ENCODE measurements at places on chromosomes 5 and 9.

GRCh38 chr9:91625331-91625730 lies 201.7 kb upstream of the NFIL3 start:
- no peak for DNase-seq

- no peak for DNase-seq
These were observed 59.1 kb downstream of the GTF3C4 start for GRCh38 chr9:132729235-132729890.

DNA sequence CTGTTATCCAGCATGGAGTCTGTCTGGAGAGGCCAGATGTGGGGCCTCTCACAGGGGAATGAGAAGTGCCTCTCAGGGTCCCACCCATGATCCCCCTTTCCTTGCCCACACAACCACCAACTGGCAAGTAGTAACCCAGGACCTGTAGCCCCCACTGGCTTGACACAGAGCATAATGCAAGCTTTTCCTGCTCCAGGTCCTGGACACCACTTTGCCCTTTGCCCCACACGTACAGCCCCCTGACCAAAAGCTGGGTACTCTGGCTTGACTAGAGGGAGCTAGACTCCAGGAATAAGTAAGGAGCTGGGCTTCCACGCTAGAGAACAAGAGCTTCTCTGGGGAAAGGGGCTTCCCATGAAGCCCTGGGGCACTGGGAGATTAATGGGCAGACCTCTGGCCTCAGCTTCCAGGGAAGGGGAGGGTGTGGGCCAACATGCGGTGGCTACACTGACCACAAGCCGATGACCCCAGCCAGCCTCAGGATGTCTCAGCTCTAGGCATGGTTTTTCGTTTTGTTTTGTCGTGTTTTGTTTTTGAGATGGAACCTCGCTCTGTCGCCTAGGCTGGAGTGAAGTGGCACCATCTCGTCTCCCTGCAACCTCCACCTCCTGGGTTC lies 109.5 kb downstream of the C9orf50 start:
- DNase-seq: no peak

- DNase-seq: peak; percentile 25
These were observed 708 bp upstream of the CSNK1G3 start for GRCh38 chr5:123511290-123511647.

DNA sequence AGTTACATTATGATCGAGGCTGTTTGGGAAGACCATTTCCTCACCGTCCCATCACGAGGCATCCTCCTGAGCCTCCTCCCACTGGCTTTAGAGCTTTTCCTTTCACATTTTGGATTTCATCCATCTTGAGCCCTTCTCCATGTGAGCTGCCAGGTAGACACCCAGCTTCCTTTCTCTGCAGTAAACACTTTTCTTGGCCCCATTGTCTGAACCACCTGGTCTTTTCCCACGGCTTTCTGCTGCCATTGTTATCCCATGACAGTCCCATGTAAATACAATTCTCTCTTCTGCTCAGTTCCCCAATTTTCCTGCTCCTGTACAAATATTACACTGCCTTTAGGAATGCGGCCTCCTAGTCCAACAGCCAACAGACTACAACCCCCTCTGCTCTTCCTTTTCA lies 24.1 kb downstream of the UBE2QL1 start:
- DNase-seq: no peak

- no peak for DNase-seq
These were observed 18.9 kb downstream of the CSF1R start for GRCh38 chr5:150067405-150067960.

GRCh38 chr5:43514471-43514815 lies 505 bp downstream of the C5orf34 start:
- peak; percentile 18 for DNase-seq

DNA sequence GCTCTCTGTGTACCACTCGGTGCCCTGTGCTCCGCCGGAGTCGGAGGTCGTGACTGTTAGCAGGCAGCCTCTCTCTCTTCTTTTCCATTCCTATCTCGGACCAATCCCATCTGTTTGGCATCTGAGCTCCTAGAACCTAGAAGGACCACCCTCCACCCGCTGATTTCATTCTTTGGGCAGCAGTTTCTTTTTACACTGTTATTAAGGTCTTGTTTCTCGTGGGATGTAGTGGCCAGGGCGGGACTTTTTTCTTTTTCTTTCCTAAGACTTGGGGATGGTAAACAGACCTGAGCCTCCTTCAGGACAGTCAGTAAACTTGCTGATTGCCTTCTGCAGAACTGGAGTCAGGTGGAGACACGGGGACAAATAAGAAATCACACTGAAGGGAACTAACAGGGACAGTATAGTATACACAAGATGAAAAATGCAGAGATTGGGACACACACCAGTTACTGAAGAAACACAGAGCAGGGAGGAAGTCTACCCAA lies 500 bp downstream of the URM1 start:
- DNase-seq: no peak

DNA sequence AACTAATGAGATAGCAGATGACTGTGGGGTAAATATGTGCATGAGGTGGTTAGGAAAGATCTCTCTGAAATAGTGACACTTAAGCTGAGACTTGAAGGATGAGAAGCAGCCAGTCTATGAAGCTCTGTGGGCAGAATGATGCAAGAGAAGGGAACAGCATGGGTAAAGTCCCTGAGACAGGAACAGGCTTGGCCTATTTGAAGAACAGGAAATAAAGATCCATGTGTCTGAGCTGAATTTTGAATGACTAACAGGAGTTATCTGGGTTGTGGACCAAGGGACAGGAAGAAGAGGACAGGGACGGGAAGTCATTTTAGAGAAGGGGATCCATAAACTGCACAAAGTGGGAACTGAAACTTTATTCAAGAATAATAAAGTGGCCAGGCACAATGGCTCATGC lies 25.6 kb upstream of the HMGCS1 start:
- DNase-seq: no peak

DNA sequence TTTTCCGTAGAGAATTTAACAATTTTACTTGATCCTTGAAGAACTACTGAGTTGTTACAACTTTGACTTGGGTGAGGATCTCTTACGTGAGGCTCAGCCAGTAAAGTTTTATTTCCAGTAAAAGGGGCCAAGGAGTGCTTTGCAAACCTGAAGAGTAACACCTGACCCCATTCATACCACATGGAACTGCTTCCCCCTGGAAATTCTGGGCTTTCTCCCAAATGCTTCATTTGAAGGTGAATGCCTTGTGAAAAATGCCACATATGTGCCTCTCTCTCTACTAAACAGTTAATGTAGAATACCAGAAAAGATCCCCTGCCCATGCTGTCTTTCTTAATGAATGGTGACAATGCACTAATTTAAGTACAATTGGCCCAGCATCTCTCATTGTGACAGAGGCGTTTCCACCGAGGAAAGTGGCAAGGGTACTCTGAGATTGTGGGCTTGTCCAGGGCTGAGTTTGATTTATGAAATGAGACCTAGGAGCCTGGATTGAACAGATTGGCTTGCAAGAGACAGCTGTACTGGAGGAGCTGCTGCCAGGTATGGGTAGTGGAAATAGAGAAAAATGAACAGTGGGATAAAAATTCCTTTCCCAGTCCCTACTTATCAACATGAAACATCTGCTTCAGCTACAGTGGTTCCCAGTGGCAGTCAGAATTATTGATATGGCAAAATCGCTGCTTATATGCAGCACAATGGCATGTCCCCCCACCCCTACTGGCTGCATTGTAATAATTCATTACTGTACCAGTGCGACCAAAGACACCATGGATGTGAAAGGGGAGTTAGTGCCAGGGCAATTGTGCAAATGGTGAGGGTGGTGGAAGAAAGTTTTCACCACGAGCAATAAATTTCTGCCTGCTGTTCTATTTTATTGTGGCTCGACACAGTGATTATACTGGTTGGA lies 843.7 kb upstream of the WWC1 start:
- no peak for DNase-seq

- DNase-seq: peak; percentile 57
These were observed 116.7 kb downstream of the WDR70 start for GRCh38 chr5:37495668-37496347.

- DNase-seq: peak; percentile 52
These were observed 26.3 kb upstream of the GABRP start for GRCh38 chr5:170757182-170757601.

DNA sequence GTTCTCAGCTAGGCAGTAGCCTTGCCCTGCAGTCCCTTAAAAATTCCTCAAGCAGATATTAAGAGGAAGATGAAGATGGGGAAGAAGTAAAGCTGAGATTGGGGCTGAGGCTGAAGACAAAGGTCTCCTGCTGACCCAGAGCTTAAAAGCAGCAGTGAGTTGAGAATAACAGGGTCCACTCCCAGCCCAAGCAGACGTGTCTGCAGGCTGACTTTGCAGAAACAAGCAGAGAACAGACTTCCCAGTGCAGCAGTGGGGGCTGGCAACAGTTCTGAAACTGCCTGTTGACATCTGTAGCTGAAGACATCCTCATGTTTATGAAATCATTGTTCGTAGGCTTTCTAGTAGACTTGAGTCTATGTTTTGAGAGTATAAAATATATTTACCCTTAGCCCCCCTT lies 1.1 kb downstream of the CTXN3 start:
- no peak for DNase-seq

GRCh38 chr9:29389421-29389820 lies 1816.1 kb upstream of the C9orf72 start:
- no peak for DNase-seq

DNA sequence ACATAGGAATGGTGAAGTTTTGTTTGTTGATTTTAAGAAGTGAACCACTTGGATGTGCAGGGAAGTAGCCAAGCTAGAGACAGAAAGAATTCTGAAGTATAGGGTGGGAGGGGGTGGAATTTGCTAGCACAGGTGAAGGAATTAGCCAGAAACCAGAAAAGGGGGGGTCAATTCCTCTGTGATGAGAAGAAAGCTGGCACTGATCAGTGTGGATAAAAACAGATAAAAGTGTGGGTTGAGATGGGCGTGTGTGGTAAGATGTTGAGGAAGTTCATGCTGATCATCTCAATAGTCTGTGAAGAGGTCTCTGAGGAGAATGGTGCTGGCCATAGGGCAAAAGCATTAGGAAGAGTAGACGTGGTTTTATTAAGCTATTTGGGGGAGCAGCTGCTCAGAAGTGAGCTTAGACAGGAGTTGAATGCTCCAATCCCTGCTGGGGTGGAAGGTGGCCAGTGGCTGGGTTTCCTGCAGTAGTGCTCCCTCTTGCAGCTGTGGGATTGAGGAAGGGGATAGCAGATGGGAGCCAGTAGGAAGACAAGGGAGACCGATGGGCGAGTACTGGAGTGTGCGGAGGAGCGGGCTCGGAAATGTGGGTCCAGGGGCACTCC lies 88.7 kb upstream of the ELL2 start:
- DNase-seq: no peak

Data from kidney epithelial cell (primary cell).